T-helper 17 cell (primary cell): ENCODE measurements at places on chromosomes 11 and 22. TPM values are rescaled to one million over a fixed set of nuclear protein-coding genes. Genes with fewer than 3 reads are reported as not detected.

GRCh38 chr22:38973289-38974169 lies 8.6 kb upstream of the APOBEC3B start:
- DNase-seq = no peak

OR51B4 gene
- total RNA-seq = not detected

DNA sequence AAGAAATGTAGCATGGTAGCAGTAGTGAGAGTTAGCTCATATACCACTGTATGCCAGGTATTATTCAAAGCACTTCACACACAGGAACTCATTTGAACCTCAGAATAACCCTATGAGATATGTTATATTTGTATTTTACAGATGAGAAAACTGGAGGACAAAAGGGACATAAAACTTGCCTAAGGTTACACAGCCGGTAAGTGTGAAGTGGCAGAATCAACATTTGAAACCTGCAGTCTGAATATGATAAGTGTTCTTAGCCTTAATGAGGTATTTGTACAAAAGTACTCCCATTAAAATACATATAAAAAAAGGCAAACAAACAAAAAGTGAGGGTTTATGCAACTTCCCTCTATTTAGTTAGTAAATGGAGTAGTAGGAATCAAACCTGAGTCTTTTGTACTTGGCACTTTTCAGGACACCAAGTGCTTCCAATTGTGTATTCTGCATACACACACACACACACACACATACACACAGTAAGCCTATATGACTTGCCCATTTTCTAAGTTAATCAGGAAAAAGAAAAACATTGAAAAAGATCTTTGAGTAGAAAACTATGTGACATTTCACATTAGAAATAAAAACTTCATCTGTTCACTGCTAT lies 223.9 kb upstream of the FOLH1 start:
- DNase-seq = no peak

DKK3 gene
- total RNA-seq = 0.91 TPM

DNA sequence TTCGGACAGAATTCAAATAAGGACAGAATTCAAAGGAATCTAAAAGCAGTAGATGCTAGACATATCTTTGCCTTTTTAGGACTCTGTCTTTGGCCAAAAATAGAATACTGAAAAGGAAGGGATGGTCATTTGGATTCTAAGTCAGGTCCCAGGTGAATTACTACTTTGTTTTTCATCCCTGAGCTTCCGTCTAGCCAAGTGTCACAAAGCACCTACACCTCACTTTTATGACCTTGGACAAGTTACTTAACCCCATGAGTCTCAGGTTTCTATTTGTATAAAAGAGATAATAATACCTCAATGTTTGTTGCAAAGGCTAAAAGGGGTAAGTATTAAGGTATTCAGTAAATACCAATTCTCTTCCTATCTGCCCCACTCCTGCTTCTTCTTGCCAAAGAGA lies 7.3 kb downstream of the KIF18A start:
- no peak for DNase-seq

PANX2 gene
- total RNA-seq = not detected

DNA sequence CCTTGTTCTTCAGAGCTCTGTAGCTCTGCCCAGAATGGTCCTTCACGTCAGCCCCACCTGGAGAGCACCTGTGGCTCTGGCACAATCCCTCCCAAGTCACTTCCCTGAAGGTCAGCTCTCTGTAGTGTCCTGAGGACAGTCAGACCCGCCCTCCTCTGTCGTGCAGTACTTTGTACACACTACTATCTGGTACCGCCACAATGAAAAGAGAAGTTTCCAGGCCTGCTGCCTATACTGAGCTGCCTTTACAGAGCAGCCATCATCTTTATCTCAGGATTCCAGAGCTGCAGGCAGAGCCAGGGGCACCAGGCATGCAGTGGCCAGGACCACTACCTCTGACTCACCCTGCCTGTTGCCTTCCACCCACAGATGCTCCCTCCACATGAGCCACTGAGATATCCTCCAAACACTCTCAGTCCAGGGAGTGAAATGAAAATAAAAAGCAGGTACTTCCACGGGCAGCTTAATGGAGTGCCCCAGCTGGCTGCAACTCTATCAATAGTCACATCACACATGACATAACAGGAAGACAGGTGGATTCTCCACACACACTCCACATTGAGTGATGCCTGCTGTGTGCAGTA lies 7.3 kb downstream of the PACSIN2 start:
- DNase-seq = no peak

MUC6 gene
- not detected for total RNA-seq

GRCh38 chr11:130513132-130513531 lies 64.7 kb downstream of the ADAMTS15 start:
- no peak for DNase-seq

DNA sequence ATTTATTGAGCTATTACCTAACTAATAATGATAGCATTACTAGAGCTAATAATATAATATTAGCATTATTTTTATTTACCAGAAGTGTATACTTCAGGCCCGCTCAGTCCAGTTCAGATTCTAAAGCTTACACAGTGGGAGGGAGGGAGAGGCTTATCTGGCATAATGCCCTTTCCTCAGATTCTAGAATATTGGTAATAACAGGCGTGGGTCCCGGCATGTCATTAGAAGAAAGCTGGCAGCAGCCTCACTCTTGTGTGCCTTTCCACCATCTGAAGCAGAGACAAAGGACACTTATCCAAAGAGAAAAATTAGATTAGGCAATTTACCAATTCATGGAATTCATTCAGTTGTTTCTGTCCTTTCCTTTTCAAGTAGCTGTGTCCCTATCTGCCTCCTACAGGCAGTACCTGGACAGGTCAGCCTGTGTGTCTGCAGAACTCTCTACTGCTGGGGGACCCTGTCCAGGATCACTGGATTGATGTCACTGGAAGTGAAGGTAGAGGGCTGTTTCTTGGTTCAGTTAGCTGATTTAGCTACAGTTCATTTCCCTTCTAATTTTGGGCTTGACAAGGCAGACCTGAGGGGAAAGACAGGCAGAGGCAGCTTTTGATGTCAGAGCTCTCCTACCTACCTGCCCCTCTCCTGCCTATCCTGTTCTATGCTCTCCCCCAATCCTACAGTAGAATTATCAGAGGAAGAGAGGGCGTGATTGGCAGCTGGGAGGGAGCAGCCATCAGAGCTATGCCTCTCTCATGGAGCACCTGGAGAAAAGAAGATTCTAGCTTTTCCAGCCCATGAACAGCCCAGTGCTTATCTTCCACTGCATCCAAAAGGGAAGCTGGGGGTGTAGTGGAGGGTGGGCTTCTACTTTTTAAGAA lies 20.3 kb upstream of the CCDC90B start:
- no peak for DNase-seq

DNA sequence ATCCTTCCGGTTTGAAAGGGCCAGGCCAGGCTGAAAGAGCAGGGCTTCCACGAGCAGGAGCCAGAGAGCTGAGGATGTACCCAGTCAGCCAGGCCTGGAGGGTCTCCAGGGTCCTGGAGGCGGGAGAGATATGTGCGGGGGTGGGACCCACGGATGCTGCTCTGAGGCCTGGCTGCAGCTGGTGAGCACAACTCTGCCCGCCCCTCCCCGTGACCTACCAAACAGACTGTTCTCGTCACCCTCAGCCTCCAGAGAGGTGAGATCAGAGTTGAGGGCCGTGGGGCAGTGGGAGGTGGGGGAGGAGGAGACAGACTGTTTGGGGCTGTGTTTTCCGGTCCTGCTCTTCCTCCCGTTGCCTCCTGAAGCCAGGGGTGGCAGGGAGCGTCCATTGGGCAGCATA lies 42.2 kb downstream of the TRIOBP start:
- no peak for DNase-seq

OR8B2 gene
- not detected for total RNA-seq

DNA sequence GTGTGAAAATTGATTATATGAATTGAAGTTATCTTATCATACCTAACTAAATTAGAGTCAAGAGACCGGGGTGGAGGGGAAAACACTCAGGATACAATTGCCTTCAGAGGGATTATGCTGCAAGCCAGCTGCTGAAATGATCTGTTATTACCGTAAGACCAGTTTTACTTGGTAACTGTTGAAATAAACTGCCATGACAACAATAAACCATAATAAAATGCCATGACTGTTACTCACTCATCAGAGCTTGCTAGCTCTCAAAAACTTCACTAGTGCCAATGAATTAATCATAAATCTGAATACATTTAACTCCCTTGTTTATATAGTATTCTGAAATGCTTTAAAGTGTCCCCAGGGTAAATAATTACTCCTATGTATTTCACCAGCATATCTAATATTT lies 68.2 kb downstream of the CASP12 start:
- DNase-seq = no peak

DNA sequence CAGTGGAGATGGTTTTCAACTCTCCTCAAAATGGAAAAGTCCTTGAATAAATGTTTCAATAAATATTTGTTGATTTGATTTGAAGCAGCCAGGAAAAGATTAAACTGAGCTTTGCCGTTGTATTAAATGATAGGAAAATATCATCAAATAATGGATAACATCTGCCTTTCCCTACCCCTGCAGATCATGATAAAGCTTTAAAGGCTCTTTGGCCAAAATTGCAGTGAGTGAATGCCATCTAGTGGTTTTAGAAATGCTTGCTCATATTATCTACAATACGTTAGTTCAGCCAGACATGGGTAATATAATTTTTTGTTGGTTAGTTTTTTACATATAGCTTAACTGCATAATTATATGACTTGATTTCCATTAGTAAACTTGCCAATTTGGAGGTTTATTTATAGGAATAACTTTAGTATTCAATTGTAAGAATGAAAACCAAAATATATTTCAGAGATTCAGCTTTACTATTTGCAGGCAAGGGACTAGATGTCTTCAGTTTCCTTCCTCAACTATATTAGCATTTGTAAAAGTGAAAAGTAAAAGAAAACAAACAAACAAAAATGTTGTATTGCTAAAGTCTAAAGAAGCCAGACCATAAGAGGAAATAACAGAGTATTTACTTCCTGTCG lies 159.2 kb downstream of the MSANTD4 start:
- DNase-seq = no peak

DNA sequence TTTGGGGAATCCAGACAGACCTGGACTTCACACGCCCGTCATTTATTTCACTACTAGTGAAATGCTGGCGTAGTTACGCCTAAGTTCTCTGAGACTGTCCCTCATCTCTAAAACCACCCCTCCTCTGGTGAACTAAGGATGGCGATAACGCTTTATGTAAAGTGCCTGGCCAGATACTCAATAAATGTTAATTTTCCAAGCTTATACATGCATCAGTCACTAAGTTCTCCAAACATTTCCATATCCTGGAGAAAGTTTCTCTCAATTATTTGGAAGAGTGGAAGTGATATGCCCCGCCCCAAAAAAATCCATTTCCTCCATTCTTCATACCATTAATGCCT lies 1.1 kb upstream of the FBXO3 start:
- no peak for DNase-seq

OSM gene
- 35.2 TPM for total RNA-seq

DNA sequence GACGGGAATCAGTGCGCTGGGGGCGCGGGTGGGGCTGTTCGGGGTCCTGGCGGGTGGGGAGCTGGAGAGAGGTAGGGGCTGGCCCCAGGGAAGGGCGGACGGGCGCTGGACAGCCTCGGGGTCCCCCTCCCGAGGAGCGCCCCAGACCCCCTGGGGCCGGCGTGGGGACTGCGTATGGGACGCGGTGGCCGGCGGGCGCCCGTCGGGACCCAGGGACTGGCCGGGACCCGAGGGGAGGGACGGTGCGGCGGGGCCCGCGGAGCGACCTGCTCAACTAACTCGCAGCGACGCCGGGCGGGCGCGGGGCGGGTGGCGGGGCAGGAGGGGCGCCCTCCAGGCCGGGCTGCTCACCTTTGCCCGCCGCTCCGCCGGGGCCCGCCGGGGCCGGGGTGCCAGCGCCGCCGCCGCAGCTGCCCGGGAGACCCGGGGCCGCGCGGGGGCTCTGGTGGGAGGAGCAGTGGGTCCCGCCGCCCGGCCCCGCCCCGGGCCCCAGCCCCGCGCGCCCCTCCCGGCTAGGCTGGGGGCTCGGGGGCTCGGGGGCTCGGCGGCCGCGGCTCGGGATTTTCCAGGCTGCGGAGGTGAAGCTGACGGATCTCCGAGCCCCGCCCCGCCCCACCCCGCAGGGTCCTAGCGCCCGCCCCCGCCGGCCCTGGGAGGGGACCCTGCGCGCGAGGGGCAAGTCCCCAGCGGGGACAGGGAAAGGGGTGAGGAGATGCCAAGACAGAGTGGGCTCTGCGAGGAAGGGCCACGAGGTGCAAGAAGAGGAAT lies 12.3 kb downstream of the STARD10 start:
- DNase-seq = peak; percentile 54

GRCh38 chr22:19103880-19104821 lies 18.1 kb downstream of the DGCR2 start:
- no peak for DNase-seq

EXPH5 gene
- total RNA-seq = 0.96 TPM

SLCO2B1 gene
- total RNA-seq = not detected

MRGPRX4 gene
- total RNA-seq = not detected

GRCh38 chr11:87832211-87832610 lies 343.0 kb downstream of the RAB38 start:
- DNase-seq = no peak

IFITM10 gene
- total RNA-seq = 0.90 TPM

GRCh38 chr11:100585728-100586127 lies 101.4 kb upstream of the ARHGAP42 start:
- no peak for DNase-seq

DNA sequence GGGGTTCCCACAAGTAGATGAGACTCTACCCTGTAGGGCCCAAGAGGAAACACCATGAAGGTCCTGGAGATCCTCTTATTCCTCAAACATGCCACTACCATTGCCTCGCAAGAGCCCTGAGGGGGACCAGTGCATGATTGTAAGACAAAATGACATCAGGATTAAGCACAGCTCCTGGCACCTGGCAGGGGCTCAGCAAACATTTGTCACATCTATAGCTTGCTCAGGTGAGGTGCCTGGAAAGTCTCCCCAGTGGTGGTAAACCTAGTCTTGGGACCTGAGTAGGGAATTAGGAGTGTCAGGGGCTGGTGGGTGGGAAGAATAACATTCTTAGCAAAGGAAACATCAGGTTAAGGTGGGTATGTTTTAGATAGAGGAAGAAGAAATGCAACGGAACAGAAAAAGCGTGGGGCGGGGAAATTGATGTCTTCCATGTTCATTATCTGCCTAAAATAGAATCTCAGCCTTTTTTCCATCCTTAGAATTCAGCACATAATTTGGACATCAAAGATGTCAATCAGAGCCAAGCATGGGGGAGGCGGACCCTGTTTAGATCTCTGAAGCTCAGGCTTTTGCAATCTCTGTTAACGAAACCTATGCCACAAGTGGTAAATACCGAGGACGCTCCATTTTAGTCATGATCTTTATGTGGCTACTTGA lies 924 bp downstream of the YPEL1 start:
- no peak for DNase-seq

DNA sequence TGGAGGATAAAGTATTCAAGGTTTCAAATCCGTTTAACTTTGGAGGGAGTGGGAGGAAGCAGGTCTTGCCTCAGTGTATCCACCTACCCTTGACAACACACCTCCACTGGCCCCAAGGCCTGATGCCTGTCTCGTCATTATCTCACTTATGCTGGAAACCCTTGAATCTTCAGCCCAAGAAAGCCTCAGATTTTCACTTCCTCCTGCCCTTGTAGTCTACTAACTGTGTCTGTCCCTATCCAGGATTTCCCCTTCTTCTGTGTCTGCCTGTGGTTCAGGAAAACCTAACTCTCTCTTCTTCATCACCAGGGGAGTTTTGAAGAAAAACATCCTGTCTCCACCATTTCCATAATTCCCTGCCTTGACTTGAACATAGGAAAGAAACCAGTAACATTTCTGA lies 56.1 kb downstream of the SYT9 start:
- DNase-seq = no peak
